Panc1 (cell line): ENCODE measurements at places on chromosomes 3 and 15.

GRCh38 chr3:22013641-22014040 lies 262.6 kb upstream of the ZNF385D start:
- no peak for DNase-seq

DNA sequence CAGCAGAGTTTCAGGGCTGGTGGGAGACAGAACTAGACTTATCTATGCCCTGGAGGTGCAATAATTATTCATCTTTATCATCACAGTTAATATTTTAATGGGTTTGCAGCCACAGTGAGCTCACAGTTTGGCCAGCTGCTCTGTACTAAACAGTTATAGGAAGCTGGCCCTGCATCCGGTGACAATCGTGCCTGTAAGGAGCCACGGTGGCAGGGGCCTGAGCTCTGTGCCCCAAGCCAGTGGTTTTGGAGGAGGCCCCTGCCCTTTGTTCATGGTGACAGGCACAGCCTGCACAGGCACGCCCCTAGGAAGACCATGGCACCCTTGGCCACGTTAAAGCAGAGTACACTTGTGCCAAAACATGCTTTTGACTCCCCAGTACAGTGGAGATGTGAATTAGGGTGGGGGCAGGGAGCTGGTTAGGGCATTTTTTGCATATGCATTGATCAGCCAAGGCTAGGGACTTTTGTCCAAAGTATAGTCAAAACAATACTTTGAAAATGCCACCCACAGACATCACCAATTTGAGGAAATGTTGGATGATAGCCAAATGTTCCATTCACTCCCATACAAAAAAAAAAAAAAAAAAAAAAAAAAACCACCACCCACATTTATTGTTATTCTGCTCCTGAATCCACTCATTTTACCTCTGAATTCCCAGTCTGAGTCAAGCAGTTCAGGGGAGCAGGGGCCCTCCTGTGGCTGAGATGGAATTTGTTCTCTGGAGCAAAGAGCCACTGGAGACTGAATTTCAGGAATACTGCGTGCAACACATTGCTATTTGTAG lies 3.4 kb upstream of the RFTN1 start:
- DNase-seq: no peak

DNA sequence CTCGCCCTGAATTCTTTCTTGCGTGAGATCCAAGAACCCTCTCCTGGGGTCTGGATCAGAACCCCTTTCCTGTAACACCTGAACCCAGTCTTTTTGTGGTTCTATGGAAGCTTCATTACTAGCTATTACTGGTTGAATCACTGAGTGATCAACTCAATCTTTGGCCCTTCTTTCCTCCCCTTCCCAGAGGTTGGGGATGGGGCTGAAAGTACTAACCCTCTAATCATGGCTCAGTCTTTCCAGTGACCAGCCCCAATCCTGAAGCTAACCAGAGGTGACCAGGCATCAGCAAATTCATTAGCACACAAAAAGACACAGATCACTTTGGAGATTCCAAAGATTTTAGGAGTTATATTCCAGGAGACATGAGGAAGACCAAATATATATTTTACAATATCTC lies 39.5 kb downstream of the HERC1 start:
- no peak for DNase-seq

DNA sequence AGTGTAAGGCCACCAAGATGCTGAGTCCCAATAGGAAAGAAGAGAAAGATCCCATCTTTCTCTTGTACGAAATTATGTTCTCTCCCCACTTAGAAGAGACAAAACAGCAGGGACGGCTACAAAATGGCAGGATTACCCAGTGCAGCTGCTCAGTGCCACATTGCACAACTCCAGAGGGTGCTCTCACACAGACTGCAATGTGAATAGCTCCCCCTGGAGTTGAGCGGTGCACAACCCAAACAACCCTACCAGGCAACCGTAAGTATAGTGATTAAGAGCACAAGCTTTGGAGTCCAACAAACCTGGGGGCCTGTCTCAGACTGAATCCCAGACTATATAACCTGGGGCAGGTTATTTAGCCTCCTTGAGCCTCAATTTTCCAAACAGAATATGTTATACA lies 3.1 kb upstream of the BHLHE40 start:
- no peak for DNase-seq

GRCh38 chr3:122004991-122005565 lies 17.0 kb downstream of the ILDR1 start:
- DNase-seq: no peak

DNA sequence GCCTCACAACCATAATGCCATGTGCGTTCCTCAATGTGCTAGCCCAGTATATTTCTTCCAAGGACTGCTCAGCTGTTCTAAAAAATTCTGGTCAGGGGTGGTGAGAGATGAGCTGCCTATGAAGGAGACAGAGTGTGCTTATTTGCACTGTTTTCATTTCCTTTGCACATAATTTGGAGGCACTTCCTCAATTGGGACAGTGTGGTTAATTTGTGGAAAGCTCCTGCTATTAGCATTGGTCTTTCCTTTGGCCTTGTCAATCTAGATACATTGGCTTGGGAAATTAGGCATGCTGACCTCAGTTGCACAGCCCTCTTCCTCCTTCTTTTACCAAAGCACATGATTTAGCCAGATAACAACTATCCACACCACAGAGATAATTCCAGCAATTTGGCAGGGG lies 9.4 kb downstream of the FAM81A start:
- no peak for DNase-seq

- DNase-seq: peak; percentile 56
Observed at GRCh38 chr3:142850395-142851023, 38.4 kb downstream of the PCOLCE2 start.

GRCh38 chr3:143895805-143896204 lies 47.5 kb upstream of the SLC9A9 start:
- no peak for DNase-seq

DNA sequence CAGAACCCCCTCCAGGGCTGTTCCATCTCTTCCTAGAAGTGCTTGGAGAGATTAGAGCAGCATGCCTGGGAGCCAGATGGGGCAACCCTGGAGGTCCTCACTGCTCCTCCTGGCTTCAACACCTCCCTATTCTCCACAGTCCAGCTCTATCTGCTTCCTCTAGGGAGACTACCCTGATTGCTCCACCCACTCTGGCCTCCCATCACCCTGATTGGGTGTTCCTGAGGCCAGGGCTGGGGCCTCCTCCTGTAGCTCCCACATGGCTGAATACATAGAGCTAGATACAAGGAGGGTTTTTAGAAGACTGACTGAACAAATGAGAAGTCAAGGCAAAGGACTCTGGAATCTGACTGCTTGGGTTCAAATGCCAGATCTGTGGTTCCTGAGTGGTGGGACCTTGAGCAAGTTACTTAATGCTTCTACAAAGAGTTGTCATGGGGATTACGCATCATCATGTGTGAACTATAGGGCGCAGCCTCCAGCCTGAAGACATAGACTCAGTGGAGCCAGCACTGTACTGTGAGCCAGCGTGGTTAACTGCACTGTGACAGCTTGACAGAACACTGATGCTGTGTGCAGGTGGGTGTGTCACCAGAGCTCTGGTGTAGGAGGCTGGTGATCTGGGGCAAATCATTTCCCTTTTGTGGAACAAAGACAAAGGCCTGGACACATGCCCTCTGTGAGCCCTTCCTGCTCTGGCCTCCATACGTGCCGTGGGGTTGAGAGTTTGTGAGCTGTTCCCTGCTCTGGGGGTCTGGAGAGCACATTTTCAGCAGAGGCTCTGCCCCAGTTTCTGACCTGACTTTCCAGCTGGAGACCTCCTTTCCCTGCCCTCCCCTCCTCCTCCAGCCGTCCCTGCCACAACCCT lies 74.8 kb downstream of the SCN5A start:
- DNase-seq: no peak
